CD4-positive, alpha-beta T cell treated with Interleukin-15 for 4 hours (primary cell): ENCODE measurements at places on chromosomes 13 and 19.

GRCh38 chr19:14116918-14117578, 514 bp downstream of the PRKACA start:
- DNase-seq, result no peak

DNA sequence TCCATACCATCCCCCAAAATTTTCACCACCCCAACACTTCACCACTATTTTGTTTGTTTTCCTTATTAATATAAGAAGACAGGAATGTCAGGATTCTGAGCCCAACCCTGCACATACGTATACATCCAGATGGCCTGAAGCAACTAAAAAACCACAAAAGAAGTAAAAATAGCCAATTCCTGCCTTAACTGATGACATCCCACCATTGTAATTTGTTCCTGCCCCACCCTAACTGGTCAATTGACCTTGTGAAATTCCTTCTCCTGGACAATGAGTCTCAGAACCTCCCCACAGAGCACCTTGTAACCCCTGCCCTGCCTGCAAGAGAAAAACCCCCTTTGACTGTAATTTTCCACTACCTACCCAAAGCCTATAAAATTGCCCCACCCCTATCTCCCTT, 132.5 kb downstream of the ZNF675 start:
- DNase-seq, result no peak

- no peak for DNase-seq
Measured at GRCh38 chr19:16106121-16106520, 5.6 kb upstream of the RAB8A start.

GRCh38 chr19:7870571-7871436, 3.4 kb downstream of the PRR36 start:
- peak; percentile 5 for DNase-seq

DNA sequence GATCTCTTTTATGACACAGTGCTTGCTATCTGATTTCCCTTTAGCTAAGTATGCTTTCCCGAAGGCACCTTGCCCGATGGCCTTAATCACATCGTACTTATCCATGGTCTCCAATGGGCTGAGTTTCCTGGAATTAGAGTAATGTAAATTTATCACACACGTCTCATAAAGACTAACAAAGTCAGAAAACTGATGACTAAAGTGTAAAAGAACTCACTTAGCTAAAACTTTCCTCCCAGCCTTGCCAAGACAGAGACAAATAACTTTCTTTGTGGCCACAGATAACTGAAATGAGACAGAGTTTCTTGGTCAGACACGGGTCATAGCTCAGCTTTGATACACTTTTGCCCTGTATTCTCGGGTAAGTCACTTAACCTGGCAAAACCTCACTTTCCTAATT, 1.5 kb downstream of the NEK5 start:
- no peak for DNase-seq

DNA sequence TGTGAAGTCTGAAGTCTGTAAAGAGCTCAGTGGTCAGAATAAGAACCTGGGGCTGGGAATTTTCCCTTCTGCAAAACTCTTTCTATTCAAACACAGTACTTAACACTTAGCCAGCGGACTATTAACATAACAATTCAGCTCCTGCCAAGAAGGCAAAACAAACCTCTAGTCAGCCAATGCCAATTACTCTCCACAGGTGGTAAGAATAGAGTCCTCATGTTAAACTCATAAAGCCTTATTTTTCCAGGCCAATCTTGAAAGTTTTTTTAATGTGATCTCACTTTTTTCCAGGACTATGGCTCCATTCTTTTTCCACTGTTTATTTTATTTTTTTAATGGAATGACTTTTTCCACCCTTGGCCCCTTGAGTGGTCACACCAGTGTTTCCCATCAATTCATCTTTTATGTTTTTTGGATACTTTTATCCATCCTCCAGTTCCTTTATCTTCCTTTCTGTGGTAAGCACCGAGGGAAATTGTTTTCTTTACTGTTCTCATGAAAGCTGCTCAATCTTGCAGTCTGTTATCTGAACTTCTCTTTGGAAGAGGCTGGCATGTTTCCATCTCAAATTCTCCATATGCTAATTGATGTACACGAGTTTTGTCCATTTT, 217.3 kb downstream of the LHFPL6 start:
- no peak for DNase-seq

DNA sequence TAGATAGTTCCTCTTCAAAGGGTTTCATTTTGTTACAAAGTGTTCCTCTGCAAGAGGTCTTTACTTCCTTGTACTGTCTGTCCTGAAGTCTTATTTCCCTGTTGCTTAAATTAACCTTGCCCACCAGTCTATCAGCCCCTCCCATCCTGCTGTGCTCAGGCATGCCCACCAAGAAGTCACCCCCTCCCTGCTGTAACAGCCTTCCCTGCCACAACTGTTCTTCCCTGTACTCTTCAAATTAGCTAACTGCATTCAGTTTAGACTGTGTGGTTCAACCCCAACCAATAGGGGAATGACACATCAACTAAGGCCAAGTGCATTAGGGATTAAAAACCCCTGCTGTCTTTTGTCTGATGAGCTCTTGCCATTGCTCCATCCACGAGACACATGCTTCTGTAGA, 34.4 kb upstream of the ZNF562 start:
- no peak for DNase-seq

GRCh38 chr19:48147597-48148175, 22.5 kb downstream of the LIG1 start:
- DNase-seq, result no peak

GRCh38 chr13:110463871-110464510, 97.5 kb downstream of the RAB20 start:
- DNase-seq, result no peak

- DNase-seq, result no peak
Measured at GRCh38 chr13:96338030-96338429, 248.1 kb downstream of the HS6ST3 start.

- no peak for DNase-seq
Measured at GRCh38 chr19:33948651-33949335, 152.1 kb downstream of the KCTD15 start.

DNA sequence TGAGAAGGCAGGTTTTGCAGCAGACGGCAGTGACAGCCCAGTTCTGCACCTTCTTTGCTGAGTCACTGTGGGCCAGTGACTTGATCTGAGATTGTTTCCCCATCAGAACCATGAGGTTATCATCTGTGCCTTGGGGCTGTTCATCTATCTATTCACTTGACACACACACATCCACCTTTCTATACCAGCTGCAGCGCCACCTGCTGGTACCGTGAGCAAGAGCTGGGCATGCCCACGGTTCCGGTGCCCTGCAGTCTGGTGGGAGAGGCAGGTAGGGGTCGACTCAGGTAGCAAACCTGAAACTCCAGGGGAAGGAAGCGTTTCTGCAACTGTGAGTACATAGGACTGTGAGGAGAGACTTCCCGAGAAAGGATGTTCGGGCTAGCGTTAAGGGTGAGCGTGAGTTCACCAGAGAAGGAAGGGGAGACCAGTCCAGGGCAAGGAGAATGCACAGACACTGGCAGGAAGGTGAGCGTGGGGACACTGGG, 7.5 kb upstream of the LIN7B start:
- peak; percentile 65 for DNase-seq

- no peak for DNase-seq
Measured at GRCh38 chr13:35714121-35714520, 237.6 kb upstream of the MAB21L1 start.

GRCh38 chr19:42422092-42422900, 4.9 kb downstream of the LIPE start:
- DNase-seq, result no peak

GRCh38 chr19:6717441-6717971, 2.9 kb downstream of the C3 start:
- DNase-seq, result no peak

DNA sequence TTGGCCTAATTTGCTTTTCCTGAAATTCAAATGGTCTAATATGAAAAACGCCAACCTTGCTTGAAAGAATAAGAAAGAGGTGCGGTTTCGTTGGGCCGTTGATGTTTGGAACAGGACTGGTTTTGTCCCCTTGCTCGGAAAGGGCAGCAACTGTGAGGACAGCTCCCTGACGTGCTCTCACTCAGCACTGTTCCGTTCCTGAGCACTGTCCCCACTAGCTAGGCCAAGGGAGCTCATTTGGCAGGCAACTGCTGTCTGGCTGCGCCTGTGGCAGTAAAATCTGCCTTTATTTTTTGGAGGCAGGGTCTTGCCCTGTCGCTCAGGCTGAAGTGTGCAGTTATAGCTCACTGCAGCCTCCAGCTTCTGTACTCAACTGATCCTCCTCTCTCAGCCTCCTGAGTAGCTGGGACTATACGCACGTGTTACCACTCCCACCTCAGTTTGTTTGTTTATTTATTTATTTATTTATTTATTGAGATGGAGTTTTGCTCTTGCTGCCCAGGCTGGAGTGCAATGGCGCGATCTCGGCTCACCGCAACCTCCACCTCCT, 4.5 kb downstream of the LDLR start:
- DNase-seq, result no peak

GRCh38 chr19:18870531-18871172, 25.3 kb downstream of the CERS1 start:
- no peak for DNase-seq

GRCh38 chr13:69300131-69300530, 807.5 kb upstream of the ATXN8OS start:
- no peak for DNase-seq

DNA sequence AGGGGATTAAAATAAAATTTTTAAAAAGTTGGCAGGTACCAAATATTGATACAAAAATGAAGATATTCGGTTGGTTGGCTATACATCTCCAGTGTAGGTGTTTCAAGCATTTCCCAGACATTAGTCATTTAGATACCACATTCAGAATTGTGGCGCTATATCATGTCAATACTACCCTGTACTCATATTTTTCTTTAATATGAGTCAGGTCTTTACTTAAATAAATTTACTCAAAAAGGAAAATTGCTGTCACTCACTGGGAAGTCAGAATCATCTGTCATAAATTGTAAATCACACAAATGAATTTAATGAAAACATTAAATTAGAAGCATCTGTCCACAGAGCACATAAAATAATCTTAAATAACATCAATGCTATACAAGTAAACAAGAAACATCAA, 134.2 kb downstream of the TSHZ3 start:
- DNase-seq, result no peak

GRCh38 chr19:58407658-58408151, 744 bp upstream of the ZNF584 start:
- no peak for DNase-seq

DNA sequence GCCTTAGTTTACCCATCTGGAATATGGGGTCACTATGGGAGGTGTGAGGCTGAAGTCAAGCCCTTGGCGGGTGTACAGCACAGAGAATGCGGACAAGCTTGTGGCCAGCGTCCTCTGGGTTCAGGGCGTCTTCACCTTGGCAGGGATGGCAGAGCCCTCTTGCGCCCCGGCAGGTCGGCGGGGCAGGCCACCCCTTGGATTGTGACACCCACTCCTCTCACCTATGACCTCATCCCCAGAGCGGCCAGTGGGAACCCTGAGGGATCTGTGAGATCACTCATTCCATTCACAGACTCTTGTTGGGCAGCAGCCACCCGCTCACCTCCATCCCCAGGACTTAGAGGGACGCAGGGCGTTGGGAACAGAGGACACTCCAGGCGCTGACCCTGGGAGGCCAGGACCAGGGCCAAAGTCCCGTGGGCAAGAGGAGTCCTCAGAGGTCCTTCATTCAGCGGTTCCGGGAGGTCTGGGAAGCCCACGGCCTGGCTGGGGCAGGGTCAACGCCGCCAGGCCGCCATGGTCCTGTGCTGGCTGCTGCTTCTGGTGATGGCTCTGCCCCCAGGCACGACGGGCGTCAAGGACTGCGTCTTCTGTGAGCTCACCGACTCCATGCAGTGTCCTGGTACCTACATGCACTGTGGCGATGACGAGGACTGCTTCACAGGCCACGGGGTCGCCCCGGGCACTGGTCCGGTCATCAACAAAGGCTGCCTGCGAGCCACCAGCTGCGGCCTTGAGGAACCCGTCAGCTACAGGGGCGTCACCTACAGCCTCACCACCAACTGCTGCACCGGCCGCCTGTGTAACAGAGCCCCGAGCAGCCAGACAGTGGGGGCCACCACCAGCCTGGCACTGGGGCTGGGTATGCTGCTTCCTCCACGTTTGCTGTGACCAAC, at the start of gene SPACA4:
SPACA4 (plus strand) TSS at position 280 of the 896 bp plus-strand sequence; CDS start at position 517, 237 bp downstream.
- no peak for DNase-seq

DNA sequence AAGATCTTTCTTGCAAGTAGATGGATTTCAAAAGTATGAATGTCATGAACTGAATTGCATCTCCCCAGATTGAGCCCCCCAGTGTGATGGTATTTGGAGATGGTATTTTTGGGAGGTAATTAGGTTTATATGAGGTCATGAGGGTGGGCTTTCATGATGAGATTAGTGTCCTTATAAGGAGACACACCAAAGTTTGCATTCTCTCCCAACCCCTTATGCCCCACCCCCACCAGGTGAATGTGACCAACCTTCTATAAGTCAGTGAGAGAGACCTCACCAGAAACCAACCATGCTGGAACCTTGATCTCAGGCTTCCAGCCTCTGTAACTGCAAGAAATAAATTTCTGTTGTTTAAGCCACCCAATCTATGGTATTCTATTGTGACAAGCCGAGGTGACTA, 71.3 kb upstream of the POSTN start:
- no peak for DNase-seq

- DNase-seq, result peak; percentile 31
Measured at GRCh38 chr13:48400850-48401291, 12.0 kb downstream of the LPAR6 start.

DNA sequence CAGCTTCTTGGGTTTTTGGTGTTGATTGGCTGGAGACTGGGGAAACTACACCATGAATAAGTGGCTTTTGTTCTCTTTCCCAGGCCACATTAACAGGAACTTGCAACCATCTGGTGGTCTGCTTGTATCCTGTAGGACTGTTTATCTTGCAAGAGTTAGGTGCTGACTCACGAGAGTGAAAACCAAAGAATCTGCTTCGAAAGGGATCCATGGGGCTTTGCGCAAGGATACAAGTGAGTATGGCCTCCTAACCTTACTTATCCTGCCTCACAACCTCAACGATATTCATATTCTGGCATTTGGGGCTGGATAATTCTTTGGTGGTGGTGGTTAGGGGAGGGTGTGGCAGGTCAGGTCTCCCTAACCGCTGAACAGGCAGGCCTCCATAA, 4.7 kb upstream of the SIGLECL1 start:
- DNase-seq, result no peak

- DNase-seq, result no peak
Measured at GRCh38 chr19:19341026-19341425, 20.4 kb downstream of the MAU2 start.

DNA sequence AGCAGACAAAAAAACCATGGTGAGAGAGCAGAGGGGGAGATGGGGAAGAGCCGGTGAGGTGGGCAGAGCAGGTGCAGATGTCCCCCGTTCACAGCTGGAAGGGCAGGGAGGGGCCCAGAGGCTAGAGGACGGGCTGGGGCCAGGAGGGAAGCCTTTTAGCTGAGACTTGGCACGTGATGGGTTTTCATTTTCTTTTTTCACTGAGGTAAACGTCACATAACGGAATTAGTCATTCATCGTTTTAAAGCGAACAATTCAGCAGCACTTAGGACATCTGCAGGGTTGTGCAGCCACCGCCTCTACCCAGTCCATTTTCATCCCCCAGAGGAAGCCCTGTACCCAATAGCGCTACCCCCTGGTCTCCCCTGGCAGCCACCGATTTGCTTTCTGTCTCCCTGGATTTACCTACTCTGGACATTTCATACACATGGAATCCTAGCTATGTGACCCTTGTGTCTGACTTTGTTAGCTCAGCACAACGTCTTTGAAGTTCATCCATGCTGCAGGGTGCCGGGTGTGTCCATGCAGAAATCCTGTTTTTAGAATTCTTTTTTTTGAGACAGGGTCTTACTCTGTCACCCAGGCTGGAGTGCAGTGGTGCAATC, 16.0 kb upstream of the EMC10 start:
- no peak for DNase-seq
